ENCODE measurements at places on chromosomes 12 and 14.

DNA sequence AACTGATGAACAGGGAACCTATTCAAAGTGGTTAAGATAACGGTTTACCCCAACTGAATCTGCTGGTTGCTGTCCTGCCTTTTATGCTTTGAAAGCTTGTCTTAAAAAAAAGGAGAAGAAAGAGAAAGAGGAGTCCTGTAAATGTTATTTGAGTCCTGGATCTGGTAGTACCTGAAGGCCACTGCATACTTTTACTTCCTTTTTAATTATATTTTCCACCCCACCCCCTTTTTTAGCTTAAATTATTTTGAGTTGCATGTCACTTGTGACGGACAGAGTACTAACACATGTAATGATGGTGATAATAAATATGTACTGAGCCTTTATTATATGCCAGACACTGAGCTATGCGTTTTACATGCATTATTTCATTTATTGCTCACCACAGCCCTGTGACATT lies 2.5 kb upstream of the AMIGO2 start:
- no peak for DNase-seq

- no peak for DNase-seq
Observed at GRCh38 chr12:45462506-45462905, 246.6 kb downstream of the ANO6 start.

DNA sequence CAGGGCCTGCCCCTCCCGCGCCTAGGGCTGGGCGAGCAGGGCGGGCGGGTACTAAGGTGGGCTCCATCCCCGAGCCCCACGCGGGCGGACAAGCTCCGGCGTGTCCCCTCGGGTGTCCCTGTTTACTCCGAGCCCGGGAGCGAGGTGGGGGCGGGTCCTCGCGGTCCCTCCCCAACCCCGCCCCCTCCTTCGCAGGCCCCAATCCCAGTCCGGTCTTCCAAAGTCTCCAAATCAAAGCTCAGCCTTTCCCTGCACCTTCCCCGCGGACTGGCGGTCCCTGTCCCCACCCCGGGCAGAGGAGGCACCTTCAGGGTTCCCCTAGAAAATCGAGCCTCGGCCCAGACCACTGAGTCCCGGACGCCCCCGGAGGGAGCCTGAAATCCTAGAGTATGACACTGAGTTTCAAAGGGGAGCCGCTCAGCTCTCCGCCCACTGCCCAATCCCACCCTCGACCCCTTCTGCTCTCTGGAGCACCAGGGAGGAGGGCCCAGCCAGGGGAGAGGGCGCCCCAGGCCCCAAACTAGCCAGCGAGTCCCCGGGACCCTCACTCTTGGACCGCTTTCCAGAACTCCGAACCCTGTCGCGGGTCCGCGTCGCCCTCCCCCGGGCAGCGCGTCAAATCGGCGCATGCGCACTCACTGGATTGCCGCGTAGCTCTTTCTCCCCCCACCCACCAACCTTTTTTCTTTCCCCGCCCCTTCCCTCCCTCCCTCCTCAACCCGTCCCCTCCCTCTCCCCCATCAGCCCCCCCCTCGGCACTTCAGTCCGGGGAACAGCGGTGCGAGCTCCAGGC lies at the start of gene LRP1:
TSS of gene LRP1 (plus strand) at position 758 of the 793 bp plus-strand sequence. CDS start 482 bp downstream, outside the sequence.
- peak; percentile 66 for DNase-seq

DNA sequence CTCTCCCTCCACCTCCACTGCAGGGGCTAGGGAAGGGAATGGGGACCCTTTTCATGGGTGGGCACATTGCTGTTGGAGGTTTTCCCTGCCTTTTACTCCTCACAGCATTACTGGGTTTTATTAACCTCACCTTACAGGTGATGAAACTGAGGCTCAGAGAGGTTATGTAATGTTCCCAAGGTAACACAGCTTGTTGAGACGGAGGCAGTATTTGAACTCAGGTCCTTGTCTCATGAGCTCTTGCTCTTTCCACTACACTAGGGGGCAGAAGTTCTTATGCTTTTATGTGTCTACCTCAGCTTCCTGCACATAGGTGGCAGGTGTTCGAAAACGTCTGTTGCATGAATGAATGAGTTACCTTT lies 11.7 kb downstream of the CISTR start:
- DNase-seq: no peak

GRCh38 chr14:26522967-26523366 lies 74.9 kb downstream of the NOVA1 start:
- no peak for DNase-seq

DNA sequence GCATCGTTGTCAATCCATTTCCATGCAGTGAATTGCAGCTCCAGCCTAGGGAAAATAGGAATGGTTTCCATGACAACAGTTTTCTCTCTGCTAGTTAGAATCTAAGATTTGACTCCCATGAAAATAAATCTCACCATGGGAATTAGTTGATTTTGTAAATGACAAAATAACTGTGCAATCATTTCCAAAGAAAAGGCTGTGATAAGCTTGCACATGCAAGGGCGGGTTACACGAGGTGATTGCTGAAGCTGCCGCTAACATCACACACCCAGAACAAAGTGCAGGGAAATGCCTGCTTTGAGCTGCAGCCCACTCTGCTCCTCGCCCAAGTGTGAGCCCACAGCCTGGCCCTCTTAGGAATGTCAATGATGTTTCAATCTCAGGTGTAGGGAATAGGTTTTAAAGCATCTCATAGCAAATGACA lies 53.8 kb downstream of the TRIM9 start:
- DNase-seq: no peak

GRCh38 chr14:64732536-64733120 lies 28.4 kb downstream of the PLEKHG3 start:
- DNase-seq: no peak

DNA sequence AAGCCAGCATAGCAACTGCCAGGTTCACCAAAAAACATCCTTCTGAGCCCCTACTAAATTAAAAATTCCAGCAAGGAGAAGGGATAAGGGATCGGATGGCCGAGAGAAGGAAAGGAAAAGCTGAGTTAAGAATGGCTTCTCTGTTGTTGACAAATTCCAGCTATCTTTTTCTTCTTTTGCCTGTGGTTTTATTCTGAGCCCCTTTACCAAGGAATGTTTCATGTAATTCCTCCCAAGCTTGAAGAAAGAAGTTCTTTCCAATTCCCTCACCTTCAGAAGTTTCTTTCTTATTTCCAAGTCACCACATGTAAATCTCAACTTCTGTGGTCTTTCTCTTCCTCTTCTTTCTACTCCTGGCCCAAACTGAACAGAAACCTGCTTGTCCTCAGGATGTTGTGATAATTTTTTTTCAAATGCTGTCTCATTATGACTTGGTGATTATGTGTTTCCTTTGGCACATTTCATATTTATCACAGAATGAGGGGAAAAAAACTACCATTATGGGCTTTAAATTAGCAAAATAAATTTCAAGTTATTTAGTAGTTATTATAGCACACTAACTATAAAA lies 40.0 kb downstream of the FGD6 start:
- no peak for DNase-seq

DNA sequence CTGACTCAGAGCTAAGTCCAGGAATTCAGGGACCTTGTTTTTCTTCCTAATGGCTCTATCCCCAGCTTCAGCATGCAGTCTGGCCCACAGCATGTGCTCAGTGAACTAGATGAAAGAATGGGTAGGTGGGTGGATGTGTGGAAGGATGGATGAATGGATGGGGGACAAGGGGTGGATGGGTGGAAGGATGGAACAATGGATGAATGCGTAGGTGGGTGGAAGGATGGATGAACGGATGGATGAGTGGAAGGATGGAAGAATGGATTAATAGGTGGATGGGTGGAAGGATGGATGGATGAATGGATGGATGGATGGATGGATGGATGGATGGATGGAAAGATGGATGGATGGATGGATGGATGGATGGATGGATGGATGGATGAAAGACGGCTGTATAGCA lies 79.7 kb upstream of the SFSWAP start:
- DNase-seq: no peak

GRCh38 chr14:94971750-94972149 lies 185.6 kb downstream of the DICER1 start:
- no peak for DNase-seq

- no peak for DNase-seq
Observed at GRCh38 chr14:89723930-89724627, 230.5 kb downstream of the EFCAB11 start.

DNA sequence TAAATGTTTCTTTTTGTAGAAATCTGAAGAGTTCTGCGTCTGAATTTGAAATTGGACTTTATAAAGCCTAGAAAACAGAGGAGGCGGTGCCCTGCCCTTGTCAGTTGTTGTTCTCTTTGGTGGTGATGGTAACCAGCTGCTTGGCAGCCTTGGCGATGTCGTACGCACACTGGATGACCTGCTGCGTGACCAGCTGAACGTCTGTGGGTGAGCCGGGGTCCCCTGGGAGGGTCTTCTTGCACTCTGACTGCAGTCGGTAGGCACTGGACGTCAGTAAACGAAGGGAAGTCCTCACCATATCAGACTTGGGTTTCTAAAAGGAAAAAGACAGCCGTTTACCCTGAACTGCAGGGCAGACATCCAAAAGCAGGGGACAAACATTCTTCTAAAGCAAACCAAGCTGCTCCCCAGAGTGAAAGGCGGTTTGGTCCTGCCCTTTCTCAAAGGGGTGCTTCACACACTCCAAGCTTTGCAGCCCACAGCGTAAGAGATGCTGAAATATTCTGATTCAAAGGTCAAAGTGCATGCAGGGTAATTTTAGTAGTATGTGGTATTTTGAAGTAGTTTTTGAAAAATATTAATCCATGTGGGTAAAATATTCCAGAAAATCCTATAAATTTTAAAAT lies 32.9 kb downstream of the TCHP start:
- no peak for DNase-seq

DNA sequence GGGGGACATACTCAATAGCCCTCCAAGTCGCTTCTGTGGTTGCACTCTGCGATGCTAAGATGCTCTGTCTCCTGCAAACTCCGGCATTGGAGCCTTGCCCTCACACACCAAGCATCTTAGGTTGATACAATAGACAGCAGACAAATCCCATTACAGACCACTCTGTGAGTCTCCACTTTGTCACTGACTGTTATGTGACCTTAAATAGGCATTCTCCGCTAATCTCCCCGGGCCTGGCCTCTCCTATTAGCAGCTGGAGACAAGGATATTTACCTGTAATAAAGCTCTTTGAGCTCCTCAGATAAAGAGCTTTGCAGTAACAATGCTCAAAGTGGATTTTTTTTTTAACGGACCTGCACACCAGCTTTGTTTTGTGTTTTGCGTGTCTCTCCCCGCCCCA lies 479.7 kb upstream of the TBX3 start:
- DNase-seq: no peak
